ENCODE measurements at places on chromosomes 12 and 14. TPM values are rescaled to one million over a fixed set of nuclear protein-coding genes. Genes with fewer than 3 reads are reported as not detected.

The CLEC4E gene
- 0.07 TPM for total RNA-seq

The FAM161B gene
- total RNA-seq = 0.48 TPM

The KRT4 gene
- not detected for total RNA-seq

The FOXG1 gene
- total RNA-seq = 0.14 TPM

The DIO2 gene
- not detected for total RNA-seq

The TTC9 gene
- 12.1 TPM for total RNA-seq

The SLC48A1 gene
- total RNA-seq = 10.9 TPM

The CCDC175 gene
- total RNA-seq = not detected

The CYP46A1 gene
- total RNA-seq = 0.04 TPM

The C12orf60 gene
- total RNA-seq = 3.0 TPM

The POU6F1 gene
- 8.3 TPM for total RNA-seq

The KRT74 gene
- not detected for total RNA-seq

The ZFP36L1 gene
- 47.8 TPM for total RNA-seq

The CELA1 gene
- total RNA-seq = not detected

The BCL2L2 gene
- 14.2 TPM for total RNA-seq

The FUT8 gene
- 38.5 TPM for total RNA-seq

The PIP4P1 gene
- total RNA-seq = 36.1 TPM

The PTPRB gene
- 1.0 TPM for total RNA-seq

The SMCO3 gene
- not detected for total RNA-seq

The SYNDIG1L gene
- 0.76 TPM for total RNA-seq

The RNASE7 gene
- not detected for total RNA-seq

The HHIPL1 gene
- total RNA-seq = 3.4 TPM

The HOXC12 gene
- not detected for total RNA-seq

The MYG1 gene
- total RNA-seq = 74.2 TPM

The IL23A gene
- total RNA-seq = 7.6 TPM

The PLEKHD1 gene
- 0.10 TPM for total RNA-seq

The CLEC9A gene
- total RNA-seq = not detected

The LBHD2 gene
- total RNA-seq = not detected

The PRB3 gene
- total RNA-seq = 0.22 TPM

The OR6C76 gene
- total RNA-seq = not detected

The ANO4 gene
- total RNA-seq = 1.3 TPM

The CDH24 gene
- total RNA-seq = 12.3 TPM

The MYO1H gene
- total RNA-seq = not detected

The PTPRQ gene
- 0.21 TPM for total RNA-seq

The GAPDH gene
- 8,270 TPM for total RNA-seq

The EDDM3A gene
- not detected for total RNA-seq

The RPGRIP1 gene
- 0.11 TPM for total RNA-seq

The GDF3 gene
- 144 TPM for total RNA-seq

The INSM2 gene
- total RNA-seq = not detected

The MNAT1 gene
- total RNA-seq = 57.4 TPM

The TOMM20L gene
- total RNA-seq = not detected

The LRRC10 gene
- total RNA-seq = not detected

The RPAP3 gene
- total RNA-seq = 28.9 TPM

The ALDH1L2 gene
- 1.2 TPM for total RNA-seq

The RNASE1 gene
- total RNA-seq = 124 TPM

The TAS2R42 gene
- total RNA-seq = not detected

The CD69 gene
- not detected for total RNA-seq

The FLRT2 gene
- 8.6 TPM for total RNA-seq

The AKAP5 gene
- total RNA-seq = 1.1 TPM

The SEL1L gene
- total RNA-seq = 15.6 TPM

The FAM222A gene
- total RNA-seq = 2.5 TPM

The GYS2 gene
- total RNA-seq = not detected

The SOAT2 gene
- not detected for total RNA-seq

The TAS2R50 gene
- 0.76 TPM for total RNA-seq

The WNK1 gene
- 72.7 TPM for total RNA-seq

The BICDL1 gene
- total RNA-seq = 15.7 TPM
